ENCODE measurements at places on chromosomes 12 and 14.

DNA sequence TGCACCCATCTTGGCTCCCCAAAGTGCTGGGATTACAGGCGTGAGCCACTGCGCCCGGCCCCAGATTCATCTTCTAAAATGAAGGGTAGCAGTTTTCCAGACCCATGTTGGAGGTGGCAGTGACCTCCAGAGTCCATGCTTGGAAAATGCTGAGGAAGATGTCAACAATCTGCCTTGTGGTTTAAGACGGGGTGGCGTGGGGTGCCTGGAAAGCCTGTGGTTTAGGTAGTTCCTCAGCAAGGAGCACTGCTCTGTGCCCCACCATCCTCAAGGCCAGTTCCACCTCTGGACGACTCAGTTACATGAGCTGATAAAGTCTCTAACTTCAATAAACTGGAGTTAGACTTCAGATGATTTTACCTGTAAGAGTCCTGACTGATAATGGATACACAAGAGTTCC is 48.6 kb downstream of the DRAM1 start:
- no peak for DNase-seq

GRCh38 chr12:9902539-9903228 is 21.4 kb downstream of the KLRF2 start:
- DNase-seq, result no peak

DNA sequence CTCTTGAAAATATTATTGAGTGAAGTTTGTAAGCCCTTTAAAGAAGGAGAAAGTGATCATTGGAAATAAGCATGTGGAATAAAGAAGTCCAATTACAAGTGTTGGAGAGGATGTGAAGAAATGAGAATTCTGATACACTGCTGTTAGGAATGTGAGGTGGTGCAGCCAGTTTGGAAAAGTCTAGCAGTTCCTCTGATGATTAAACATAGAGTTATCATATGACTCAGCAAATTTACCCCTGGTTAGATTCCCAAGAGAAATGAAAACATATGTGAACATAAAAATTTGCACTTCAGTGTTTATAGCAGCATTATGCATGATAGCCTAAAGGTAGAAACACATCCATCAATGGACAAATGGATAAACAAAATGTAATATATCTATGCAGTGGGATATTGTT is 319.9 kb downstream of the AEBP2 start:
- no peak for DNase-seq

GRCh38 chr12:60501124-60501729 is 905.4 kb downstream of the SLC16A7 start:
- no peak for DNase-seq

GRCh38 chr12:53602176-53602864 is 23.9 kb downstream of the ATF7 start:
- no peak for DNase-seq

DNA sequence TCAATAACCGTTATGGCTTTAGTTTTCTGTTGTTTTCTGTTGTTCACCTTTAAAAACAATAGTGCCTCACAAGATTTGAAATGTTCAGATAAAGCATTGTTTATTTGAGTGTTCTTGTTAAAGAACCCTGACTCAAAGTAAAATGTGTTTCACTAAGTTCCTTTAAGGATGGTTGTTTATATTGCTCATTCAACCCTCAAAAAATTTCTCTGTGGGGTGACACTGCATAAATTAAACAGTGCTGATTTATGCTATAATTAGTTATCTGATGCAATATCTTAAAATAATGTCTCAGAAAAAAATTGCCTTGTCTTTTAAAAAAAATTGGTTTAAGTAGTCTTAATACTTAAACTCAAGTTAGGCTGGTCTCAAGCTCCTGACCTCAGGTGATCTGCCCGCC is 775.1 kb downstream of the FLRT2 start:
- no peak for DNase-seq

GRCh38 chr12:50659690-50660424 is 104.0 kb upstream of the ATF1 start:
- DNase-seq, result no peak

DNA sequence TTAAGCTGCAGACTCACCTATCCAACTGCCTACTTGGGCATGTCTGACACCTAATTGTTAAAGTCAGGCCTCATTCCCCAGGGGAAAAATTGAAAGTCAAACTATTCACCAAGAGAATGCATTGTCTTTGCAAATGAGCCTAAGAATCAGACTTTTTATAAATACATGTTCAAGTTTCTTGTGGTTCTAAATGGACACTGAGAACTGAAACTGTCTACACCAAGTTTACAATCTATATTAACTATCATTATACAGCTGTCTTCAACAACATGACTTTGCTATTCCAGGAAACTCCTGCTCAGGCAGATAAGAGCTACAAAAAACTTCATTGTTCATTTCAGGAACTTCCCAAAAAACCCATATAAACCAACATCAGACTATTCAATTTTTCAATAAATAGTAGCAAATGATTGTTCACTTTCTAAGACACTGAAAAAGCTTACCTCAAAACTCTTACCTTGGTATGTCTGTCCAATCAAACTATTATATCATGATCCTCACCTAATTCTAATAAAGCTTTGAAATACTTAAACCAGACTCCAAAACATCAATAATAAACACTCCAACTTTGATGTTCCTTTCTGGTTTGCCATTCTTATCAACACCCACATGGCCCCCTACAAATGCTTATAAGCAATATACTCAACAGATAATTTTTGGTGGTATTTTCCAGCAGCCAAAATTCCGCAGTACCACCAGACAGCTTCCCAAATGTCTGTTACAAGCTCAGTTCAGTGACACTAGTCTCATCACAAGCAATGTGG is 24.2 kb downstream of the CDK17 start:
- DNase-seq, result no peak

- no peak for DNase-seq
Observed at GRCh38 chr14:104400355-104400754, 179.2 kb upstream of the C14orf180 start.

DNA sequence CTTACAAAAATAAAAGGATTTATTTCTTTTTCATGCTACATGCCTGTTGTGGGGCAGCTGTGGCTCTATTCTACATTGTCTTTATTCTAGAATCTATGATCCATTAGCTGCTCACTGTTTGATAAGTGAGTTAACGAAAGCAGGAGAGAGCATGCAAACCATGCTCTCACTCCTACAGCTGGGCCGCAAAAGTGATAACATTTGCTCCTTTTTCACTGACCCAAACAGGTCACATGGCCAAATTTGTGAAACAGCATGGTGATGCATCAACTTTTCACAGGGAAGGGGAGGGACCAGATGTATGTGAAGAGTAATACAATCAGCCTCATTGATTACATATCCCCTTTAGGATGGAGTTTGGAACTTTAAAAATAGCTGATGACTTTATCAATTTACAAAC is 456.9 kb upstream of the SYT1 start:
- no peak for DNase-seq

GRCh38 chr12:23504043-23504442 is 445.4 kb downstream of the SOX5 start:
- no peak for DNase-seq

GRCh38 chr12:27190761-27191160 is 53.3 kb upstream of the STK38L start:
- no peak for DNase-seq

DNA sequence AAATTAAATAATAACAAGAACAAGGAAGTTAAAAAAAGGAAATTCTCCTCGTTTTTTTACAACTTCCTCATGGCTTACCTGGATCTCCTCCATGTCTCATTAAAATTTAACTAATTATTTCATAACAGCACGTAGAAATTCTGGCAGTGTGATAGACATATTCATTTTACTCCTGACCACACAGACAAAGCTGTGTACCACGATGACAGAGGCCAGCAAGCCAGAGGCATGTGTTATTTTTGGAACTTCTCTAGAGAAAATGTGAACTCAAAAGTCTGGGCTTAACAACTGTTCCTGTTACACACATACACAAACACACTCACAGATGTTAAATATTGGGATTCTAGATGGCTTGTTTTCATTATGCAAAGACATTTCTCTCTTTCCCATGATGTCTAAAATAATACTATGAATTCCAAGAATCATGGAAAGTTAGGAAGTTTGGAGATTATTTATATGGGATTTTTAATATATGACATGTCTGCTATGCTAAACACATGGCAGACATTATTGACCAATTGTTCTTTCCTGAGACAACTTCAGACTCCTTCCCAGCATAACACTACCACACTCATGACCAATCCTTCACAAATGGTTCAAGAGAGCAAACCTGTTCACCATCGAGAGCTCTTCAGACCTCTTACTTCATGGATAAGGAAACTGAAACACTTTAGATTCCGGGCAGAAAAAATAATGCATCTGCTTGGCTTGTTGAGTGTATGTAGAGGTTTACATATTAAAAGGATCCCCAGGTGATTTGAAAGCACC is 158.7 kb downstream of the DACT1 start:
- DNase-seq, result no peak

DNA sequence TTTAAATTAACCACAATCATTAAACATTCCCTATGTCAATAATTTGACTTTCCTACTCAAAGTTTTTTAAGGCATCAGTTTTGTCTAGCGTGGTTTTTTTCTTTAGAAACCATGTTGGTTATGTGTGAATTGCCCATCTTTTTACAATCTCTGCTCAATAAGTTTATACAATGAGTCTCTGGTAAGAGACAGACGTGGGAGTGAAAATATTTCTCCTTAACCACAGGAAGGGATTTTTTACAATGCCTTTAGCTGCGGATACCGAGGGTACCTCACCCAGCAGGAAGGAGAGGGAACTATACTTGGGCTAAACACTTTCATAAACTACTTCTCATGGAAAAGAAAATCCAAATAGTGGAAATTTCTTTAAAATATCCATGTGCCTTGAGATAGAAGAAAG is 191.4 kb upstream of the BCL2L14 start:
- DNase-seq, result no peak

DNA sequence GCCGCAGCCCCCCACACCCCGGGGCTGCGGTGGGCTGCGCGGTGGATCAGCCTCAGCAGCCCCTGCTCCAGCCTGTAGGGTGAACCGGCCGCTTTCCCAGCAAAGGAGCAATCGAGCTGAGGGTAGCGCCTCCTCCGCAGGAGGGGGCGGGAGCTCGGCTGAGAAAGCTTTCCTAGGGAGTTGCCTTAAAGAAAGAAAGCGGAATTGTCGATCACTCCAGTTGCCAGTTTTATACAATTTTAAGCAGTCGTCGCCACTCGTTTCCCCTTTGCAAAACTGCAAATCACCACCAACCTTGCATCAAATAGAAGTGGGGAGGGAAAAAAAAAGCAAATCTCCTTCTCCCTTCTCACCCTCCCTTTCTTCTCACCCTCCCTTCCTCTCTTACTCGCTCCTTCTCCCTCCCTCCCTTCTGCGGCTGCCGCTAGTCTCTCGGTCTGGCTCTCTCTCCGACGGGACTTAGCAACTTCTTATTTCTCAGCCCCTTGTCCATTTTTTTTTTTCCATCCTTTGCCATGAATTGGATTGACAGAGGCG is at the start of gene PDE3A:
Gene PDE3A (plus strand): TSS at position 424 of the 537 bp plus-strand sequence. CDS start 748 bp downstream, outside the sequence.
- no peak for DNase-seq

GRCh38 chr12:12620730-12621315 is 9.1 kb downstream of the CREBL2 start:
- DNase-seq, result no peak

DNA sequence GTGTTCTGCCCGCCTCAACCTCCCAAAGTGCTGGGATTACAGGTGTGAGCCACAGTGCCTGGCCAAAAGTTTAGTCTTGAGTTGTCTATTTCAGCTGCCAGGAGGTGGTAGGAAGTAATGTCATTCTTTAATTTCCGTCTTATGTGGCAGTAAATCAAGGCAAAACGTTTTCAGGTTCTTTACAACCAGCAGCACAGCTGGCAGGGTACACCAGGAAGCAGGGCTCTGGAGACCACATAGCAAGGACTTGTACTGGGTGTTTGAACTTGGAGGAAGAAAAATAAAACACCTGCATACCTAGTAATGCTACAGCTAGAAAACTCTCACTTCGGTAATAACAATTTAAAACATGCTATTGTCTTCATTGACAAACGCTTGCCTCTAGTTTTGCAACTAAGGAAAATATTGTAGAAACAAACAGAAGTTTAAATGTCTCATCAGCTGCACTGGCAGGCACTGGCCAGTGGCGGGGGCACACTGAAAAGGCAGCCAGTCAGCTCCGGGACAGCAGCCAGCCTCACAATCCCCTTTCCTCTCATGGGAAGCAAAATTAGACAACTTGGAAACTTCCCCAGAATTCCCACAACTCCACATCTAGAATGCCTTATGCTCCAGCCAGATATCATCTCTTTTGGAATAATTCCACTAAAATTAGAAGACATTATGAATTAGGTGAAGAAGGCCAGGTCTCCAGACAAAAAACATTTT is 72.2 kb downstream of the CLIP1 start:
- no peak for DNase-seq

DNA sequence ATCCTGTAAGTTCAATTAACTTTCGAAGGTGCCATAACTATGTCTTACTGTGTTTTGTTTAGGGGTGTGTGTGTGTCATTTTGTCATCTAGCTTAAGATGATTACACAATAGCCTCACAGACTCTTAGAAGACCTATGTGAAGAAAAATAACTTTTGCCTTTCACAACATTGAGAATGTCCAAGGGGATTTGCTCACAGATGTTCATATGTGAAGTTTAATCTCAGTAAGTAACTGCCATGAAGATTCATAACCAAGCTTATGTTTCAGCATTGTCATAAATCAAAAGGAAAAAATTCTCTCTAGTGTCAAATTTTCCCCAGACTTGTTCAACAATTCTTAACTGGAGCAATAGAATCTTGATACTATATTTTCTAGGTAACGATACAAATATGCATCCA is 226.1 kb upstream of the PRKD1 start:
- DNase-seq, result no peak

GRCh38 chr12:124475295-124476010 is 92.0 kb downstream of the NCOR2 start:
- DNase-seq, result no peak

GRCh38 chr12:131245564-131246355 is 292.1 kb downstream of the ADGRD1 start:
- DNase-seq, result no peak

- DNase-seq, result no peak
Observed at GRCh38 chr12:64682572-64683277, 72.4 kb downstream of the RASSF3 start.

GRCh38 chr14:76381817-76382494 is 6.0 kb downstream of the ESRRB start:
- DNase-seq, result no peak

DNA sequence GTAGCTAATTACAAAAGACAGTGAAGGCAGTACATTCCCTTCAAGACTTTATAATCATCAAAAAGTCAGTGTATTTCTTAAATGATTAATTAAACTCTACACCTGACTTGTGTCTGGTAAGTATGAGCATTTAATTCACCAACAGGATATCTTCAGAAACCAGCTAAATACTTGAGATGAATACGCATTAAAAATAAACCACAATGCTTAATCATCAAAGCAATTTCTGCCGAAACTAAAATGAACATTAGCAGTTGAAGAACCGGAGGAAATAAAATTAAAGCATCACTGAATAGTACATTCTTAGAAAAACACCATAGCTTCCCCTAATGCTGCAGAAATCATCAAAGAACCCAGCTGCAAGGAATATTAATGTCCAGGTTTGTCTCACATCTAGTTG is 32.7 kb downstream of the SLC25A21 start:
- DNase-seq, result no peak

DNA sequence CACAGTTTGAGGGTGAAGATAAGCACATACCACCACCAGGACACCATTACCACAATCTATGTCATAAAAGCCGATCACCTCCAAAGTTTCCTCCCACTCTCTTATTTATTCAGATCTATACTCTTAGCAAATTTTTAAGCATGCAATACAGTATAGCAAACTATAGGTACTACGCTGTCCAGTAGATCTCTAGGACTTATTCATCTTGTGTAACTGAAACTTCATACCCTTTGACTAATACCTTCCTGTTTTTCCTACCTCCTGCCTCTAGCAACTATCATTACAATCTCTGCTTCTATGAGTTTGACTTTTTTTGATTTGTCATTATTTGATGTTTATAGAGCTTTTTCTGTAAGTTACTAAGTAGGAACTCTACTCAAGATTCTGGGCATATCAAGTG is 84.5 kb upstream of the MANSC4 start:
- DNase-seq, result no peak
